WTC11 (cell line): ENCODE measurements at places on chromosomes 1 and 21. TPM values are rescaled to one million over a fixed set of nuclear protein-coding genes. Genes with fewer than 3 reads are reported as not detected.
A peak's percentile ranks its signal among the peaks of the same experiment; 100 is the strongest.

- no peaks in the 10 kb centered on the region for H3K27me3 ChIP-seq
- no peak for DNase-seq
- no peaks in the 10 kb centered on the region for H3K36me3 ChIP-seq
- H3K4me1 ChIP-seq = peaks cover 2% of the 10 kb centered on the region
Observed at GRCh38 chr1:99963041-99963795, 6.6 kb upstream of the SLC35A3 start.

GRCh38 chr1:53326598-53327181 is 1.2 kb downstream of the LRP8 start:
- no peak for DNase-seq
- H3K27ac ChIP-seq = peak overlapping the region; percentile 98
- H3K36me3 ChIP-seq = peaks cover 26% of the 10 kb centered on the region
- H3K4me3 ChIP-seq = peak overlapping the region; percentile 88

Gene CR2
- 3.8 to 7.6 TPM (median 6.5 TPM) in 3 replicates for total RNA-seq

DNA sequence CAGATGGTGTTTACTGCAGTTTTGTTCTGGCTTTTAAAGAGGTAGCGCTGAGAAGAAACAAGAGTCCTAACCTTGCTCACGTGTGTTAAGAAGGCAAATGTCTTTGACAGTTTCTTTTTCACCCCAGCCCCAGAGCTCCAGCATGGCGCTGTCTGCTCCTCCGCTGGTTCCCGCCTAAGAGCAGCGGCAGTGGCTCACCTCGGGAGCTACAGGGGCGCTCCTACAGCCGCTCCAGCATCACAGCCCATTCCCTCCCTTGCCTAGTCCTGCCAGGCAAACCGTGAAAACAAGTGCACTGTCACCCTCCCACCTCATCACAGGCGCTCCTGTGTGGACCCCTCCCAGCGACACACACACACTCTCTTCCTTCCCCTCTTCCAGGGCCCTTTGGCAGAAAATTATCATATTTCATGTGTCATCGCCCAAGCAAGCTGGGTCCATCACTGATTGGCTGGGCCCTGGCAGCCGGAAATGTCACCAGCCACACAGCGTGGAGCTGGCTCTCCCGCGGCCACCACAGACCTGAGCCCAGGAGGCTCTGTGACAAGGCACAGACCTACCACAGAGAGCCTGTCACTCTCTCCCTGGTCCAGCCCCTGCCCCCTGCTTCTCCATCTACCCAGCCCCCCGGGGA is 1.2 kb upstream of the HIVEP3 start:
- H3K27me3 ChIP-seq = peaks cover 56% of the 10 kb centered on the region
- no peak overlapping the region for H3K27ac ChIP-seq
- H3K4me1 ChIP-seq = peaks cover 41% of the 10 kb centered on the region
- H3K4me3 ChIP-seq = peak overlapping the region; percentile 75
- peaks cover 7% of the 10 kb centered on the region for H3K36me3 ChIP-seq
- peak; percentile 46 for DNase-seq

Gene TMPRSS2
- 8.5 to 10.4 TPM (median 8.9 TPM) in 3 replicates for total RNA-seq

Gene S100A14
- total RNA-seq = 1.4 to 2.1 TPM (median 1.5 TPM) in 3 replicates

DNA sequence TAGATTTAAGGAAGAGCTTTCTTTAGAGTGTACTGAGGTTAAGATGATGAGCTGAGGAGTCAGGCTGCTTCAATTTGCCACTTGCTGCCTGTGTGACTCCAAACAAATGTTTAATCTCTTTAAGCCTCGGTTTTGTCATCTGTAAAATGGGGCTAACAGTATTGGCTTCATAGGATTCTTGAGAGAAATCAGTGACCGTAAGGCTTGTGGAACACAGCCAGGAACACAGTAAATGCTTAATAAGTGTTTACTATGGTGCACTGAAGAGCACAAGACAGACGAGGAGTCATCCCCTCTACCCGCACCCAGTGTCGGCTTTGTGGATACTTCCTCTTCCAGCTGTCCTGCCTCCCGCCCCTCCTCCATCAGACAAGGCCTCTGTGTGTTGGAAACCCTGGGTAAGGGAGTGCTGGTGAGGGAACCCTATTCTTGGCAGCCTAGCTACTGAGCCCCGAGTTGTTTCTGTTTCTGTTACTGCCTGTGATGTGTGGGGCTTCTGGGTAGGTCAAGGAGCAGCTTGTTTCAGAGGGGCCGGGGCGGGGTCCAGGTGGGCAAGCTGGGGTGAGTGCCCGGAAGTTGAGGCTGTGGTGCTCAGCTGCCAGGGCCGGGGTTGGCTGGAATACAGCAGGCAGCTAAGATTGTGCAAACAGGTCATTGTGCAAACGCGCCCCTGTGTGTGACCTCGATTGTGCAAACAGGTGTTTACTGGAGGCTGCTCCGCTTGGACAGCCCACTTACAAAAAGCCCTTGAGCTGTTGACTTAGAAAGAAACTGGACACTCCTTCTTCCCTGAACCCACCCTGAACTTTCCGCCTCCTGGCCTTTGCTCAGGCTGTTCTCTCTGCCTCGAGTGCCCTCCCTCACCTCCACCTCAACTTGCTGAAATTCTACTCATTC is 4.0 kb upstream of the CSF3R start:
- H3K4me3 ChIP-seq = no peak overlapping the region
- no peak for DNase-seq
- no peaks in the 10 kb centered on the region for H3K36me3 ChIP-seq
- peaks cover 24% of the 10 kb centered on the region for H3K27me3 ChIP-seq

GRCh38 chr1:25197235-25197975 is 34.9 kb downstream of the SYF2 start:
- no peak overlapping the region for H3K27ac ChIP-seq
- H3K4me1 ChIP-seq = peaks cover 22% of the 10 kb centered on the region
- DNase-seq = no peak

Gene PERM1
- not detected in 3 replicates for total RNA-seq
